NCI-H524 treated with DMSO at 0.1 percent for 48 hours (cell line): ENCODE measurements at places on chromosomes 4 and X.

DNA sequence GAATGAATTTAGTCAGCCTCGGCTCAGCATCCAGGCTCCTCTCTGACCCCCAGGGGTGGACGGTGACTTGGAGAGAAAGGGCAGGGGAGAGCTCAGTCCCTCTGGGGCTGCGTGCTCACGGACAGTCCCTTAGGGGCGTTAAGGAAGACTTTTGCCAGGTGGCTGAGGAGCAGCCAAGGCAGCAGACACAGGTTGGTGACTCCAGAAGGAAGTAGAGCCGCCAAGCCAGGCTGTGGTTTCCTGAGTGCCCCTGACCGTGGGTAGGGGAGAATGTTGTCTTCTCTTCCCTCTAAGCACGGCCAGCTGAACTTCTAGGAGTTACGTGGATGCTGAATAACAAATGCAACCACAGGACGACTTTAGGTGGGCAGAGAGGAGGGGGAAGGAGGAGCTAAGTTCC, 91.0 kb upstream of the MTM1 start:
- DNase-seq = no peak

DNA sequence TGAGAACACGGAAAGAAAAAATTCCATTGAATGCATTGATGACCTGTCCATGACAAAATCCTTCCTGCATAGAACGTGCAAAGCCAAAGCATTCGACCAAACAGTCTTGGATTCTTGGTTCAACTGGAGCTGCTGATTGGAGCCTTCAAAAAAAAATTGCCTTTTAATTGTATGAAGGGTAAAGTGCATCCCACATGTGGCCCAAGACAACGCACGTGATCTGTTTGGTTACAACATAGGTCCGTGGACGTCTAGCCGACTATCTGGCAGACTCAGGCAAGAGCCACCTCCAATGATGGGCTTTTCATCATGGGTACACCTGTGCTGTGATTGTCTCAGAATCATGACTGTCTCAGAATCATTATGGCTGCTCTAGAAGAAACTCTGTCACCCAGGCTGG, 52.3 kb downstream of the SHOX start:
- no peak for DNase-seq

GRCh38 chrX:110410603-110411002, 52.0 kb downstream of the RTL9 start:
- no peak for DNase-seq

- DNase-seq = no peak
Measured at GRCh38 chr4:108793415-108793814, 30.6 kb upstream of the ETNPPL start.

GRCh38 chr4:144687466-144687865, 41.5 kb downstream of the HHIP start:
- no peak for DNase-seq

DNA sequence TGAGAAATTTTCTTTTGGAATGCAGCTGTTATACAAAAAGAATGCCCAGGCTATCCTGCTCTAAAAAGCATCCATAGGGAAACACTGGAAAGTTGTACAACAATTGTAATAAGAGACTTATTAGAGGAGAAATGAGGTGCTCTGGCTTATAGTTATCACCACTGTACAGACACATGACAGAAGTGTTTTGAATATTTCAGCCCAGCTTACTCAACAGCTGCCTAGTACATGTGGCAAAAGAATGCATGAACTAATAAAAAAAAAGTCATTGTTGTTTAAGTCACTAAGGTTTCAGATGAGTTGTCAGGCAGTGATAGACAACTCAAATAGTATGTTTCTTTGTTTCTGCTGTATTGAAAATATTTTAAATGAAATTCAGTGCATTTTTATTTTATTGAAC, 307.7 kb downstream of the GPM6A start:
- DNase-seq = no peak

- no peak for DNase-seq
Measured at GRCh38 chrX:110414273-110414672, 55.6 kb downstream of the RTL9 start.
